Hematopoietic multipotent progenitor cell treated with erythropoietin and hydrocortisone succinate and interleukin-3 and kit ligand, for 6 days (in vitro differentiated cells): ENCODE measurements at places on chromosomes 2 and 18.

GRCh38 chr18:22378672-22379282, 38.9 kb downstream of the CTAGE1 start:
- DNase-seq, result peak; percentile 50

- DNase-seq, result no peak
Measured at GRCh38 chr2:64987956-64988419, 1.2 kb upstream of the SLC1A4 start.

DNA sequence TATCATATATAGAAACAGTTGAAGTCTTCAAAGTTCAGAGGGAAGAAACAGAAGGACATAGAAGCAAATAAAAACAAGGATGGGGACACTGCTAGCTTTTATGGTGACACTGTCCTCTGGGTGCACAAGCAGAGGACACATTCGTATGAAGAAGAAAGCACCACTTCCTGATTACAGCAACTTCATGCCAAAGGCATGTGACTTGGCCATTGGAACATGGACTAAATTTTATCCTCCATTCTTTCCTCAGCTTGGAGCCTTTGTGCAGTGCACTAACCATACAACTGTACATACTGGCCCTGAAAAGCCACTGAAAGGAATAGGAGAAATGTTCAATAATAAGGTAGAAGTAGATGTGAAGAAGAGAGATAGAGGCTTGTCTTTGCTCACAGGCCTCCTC, 223.3 kb downstream of the MTX2 start:
- DNase-seq, result no peak

- no peak for DNase-seq
Measured at GRCh38 chr2:24435391-24436316, 55.4 kb upstream of the NCOA1 start.

DNA sequence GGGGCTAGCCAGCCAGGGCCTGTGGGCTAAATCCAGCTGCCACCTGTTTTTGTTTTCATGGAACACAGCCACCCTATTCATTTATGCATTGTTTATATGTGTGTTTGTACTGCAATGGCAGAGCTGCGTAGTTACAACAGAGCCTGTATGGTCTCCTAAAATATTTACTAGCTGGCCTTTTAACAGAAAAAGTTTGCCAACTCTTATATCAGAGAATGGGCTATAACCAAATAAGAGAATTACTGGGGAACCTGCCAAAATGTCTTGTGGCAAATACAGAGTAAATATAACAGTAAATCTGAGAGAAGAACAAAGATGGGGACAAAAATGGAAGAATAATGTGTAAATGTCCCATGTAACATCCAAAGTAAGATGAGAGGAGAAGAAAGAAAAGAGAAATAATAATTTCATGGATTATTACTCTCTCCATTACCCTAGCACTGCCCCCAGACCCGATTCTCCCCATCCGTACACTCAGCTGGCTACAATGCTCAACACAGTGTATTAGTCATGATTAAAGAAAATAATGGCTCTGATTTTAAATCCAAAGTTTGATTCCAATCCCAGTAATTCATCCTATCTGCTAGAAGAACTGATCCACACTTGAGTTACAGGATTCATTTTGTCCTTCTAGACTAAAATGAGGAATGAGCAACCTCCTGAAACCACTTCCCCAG, 249.3 kb downstream of the LRATD1 start:
- DNase-seq, result no peak
